ENCODE measurements at places on chromosomes 1 and 21.

GRCh38 chr1:38727684-38728584, 131.6 kb downstream of the RRAGC start:
- DNase-seq: no peak

- no peak for DNase-seq
Observed at GRCh38 chr1:21192284-21192683, 15.6 kb upstream of the EIF4G3 start.

- DNase-seq: no peak
Observed at GRCh38 chr1:84031802-84032327, 32.9 kb upstream of the TTLL7 start.

- no peak for DNase-seq
Observed at GRCh38 chr21:33283203-33283602, 17.0 kb downstream of the IL10RB start.

DNA sequence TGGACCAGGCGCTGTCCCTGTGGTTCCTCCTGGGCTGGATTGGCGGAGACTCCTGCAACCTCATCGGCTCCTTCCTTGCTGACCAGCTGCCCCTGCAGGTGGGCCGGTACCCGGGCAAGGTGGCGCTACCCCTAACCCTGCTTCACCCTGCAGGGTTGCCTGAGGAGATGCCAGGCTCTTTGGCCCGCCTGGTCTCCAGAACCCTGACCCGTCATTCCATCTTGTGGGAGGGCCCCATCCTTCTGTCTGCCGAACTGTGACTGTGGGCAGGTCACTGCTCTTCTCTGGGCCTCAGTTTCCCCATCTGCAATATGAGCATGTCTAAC, 12.5 kb downstream of the SLC66A1 start:
- no peak for DNase-seq

DNA sequence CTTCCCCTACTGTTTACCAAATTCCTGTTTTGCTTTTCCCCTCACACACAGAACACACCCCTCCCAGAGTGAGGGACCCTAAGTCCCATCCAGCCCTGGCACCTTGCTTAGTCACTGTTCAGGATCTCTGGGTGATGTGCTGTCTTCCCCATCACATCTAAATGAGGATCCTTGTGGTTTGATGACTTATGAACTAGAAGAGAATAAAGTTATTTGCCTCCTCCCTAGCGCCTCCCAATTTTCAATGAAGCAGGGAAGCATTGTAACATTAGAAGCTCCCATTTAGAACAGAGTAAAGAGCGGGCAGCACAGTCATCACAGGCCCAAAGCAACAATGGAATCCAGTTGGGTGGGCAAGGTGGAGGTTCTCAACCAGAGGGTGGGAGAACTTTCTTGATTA, 27.0 kb downstream of the DISC1 start:
- DNase-seq: no peak

GRCh38 chr1:25034736-25035522, 104.9 kb upstream of the RUNX3 start:
- DNase-seq: no peak

- no peak for DNase-seq
Observed at GRCh38 chr1:175504875-175505555, 238.4 kb downstream of the TNR start.

- DNase-seq: no peak
Observed at GRCh38 chr1:21212126-21212525, 35.4 kb upstream of the EIF4G3 start.

- no peak for DNase-seq
Observed at GRCh38 chr1:202189001-202189790, 4.4 kb upstream of the LGR6 start.

- DNase-seq: no peak
Observed at GRCh38 chr1:200263203-200263602, 146.6 kb downstream of the ZNF281 start.

- DNase-seq: no peak
Observed at GRCh38 chr21:44267655-44268142, 6.0 kb upstream of the DNMT3L start.

- no peak for DNase-seq
Observed at GRCh38 chr1:162168261-162168660, 98.8 kb downstream of the NOS1AP start.

GRCh38 chr1:211675230-211676105, at the start of gene NEK2:
TSS of gene NEK2 (minus strand) at chr1:211675621. CDS start at chr1:211675479, 142 bp downstream.
- DNase-seq: peak; percentile 98

DNA sequence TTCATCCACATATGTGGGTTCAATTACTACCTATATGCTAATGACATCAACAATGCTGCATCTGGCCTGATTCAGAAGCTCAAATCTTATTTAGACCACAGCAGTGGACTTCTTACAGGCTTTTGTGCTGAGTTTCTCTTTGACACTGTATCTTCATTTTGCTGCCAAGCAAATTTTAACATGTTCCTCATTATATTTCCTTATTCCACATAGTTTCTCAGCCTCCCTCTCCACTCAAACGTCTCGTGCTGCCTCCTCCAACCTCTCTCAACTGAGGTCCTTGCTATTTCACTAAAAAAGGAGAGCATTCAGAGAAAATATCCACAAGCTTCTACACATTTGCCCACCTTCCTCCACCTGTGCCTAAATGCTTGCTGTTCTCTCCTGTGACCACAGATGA, 6.5 kb downstream of the TDRKH start:
- no peak for DNase-seq

DNA sequence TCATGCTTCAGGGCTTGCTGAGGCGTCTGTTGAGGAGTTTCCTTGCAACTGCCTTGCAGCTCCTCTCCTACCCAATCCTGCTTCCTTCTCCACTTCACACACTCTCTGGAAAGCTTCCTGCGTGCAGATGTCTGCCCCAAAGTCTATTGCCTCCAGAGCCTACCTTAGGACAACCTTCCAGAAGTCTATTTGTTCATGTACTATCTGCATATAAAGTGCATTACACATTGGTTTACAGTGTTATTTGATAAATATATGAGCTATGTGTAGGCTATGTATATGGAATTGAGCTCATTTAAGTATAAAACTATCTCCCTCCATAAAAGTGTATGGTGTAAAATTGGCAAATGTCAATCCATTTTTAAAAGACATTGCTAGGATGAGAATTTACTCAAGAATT, 9.8 kb downstream of the PTGFR start:
- DNase-seq: no peak

DNA sequence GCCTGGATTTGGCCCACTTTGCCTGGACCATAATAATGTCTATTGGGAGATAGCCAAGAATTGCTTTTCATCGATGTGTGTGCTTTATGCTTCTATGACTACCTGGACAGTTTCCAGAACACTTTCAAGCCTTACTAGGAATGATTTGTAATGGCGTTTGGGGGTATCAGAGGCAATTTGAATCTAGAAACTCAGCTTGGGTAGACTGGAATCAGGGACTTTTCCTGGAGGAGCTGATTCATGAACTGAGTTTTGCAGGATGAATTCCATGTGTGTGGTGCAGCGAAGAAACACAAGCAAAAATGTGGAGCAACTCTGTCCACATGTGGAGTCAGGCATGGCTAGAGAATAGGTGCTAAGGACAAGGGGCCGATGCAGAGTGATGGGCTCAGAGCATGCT, 11.9 kb upstream of the TMEM61 start:
- DNase-seq: no peak

DNA sequence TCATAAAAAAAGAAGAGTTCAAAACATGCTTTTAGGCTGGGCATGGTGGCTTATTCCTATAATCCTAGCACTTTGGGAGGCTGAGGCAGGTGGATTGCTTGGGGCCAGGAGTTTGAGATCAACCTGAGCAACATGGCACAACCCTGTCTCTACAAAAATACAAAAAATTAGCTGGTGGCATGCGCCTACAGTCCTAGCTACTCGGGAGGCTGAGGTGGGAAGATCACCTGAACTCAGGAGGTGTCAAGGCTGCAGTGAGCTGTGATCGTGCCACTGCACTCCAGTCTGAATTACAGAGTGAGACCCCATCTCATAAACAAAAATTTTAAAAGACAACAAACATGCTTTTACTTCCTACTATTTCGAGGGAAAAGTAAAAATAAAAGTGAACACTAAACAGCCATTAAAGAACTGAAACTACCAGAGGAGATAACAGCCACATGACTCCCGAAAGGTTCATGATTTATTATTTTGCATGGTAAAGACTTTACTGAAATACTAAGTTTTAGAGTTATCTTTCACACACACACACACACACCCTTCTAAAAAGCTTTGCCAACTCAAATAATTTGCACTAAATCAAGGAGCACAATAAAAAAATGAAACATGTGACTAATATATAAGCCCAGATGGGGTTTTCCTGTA, 48.1 kb downstream of the USP1 start:
- DNase-seq: no peak

- peak; percentile 17 for DNase-seq
Observed at GRCh38 chr1:204558467-204558866, 42.3 kb downstream of the MDM4 start.

GRCh38 chr1:25095635-25096200, 136.6 kb downstream of the SYF2 start:
- no peak for DNase-seq

DNA sequence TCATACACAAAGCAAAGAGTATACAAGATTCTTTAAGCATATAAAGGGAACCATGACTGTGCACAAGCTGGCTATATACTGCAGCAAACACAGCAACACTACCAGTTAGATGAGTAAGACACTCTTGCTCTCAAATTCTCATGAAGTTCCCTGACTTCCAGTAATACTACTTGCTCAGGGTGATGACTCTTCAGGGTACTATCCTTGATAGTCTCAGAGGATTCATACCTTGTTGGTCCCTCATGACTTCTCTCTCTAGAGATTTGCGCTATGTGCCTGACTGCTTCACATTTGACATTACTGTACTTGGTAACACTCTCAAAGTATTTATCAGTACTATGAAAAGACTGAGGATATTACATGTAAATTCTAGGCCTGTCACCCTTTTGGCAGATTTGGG, 159.8 kb upstream of the ZRANB2 start:
- DNase-seq: no peak

GRCh38 chr1:1760715-1761114, 17.6 kb downstream of the NADK start:
- no peak for DNase-seq

DNA sequence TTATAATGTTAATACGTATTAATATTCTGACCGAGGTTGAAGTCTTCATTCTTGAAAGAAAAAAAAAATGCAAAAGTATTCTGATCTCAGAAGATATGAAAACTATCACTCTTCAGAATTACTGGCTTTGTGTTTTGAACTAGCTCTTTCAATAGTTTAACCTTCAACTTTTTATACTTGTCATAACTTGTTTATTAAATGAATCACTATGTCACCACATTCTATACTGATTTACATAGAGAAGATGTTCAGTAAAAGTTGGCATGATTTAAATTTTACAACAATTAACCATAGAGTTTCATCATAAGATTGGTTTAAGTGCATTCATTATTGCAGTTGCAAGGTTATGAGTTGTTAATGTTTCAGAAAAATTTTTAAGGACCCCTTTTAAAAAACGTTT, 57.3 kb downstream of the HS2ST1 start:
- no peak for DNase-seq

GRCh38 chr1:7313826-7314225, 457.3 kb upstream of the VAMP3 start:
- DNase-seq: no peak

DNA sequence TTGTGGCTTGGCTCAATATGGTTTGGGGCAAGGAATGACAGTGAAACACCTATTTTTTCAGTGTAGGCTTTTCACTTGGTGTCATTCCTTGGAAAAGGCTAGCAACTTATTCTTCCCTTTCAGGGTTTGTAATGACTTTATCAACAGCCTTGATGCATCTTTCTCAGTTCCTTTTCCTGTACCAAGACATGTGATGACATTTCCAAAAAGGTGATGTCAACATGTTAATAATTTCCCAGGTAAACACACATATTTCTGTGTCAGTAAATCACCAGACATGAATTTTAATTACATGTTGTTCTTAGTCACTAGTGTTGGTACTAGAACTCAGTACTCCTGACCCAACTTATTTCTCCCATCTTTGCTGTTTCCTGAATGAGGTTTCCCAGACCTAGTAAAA, 37.8 kb upstream of the RRP15 start:
- no peak for DNase-seq

GRCh38 chr1:23793018-23793781, 2.3 kb downstream of the LYPLA2 start:
- DNase-seq: no peak

GRCh38 chr1:158045639-158046038, 52.2 kb downstream of the KIRREL1 start:
- DNase-seq: no peak

DNA sequence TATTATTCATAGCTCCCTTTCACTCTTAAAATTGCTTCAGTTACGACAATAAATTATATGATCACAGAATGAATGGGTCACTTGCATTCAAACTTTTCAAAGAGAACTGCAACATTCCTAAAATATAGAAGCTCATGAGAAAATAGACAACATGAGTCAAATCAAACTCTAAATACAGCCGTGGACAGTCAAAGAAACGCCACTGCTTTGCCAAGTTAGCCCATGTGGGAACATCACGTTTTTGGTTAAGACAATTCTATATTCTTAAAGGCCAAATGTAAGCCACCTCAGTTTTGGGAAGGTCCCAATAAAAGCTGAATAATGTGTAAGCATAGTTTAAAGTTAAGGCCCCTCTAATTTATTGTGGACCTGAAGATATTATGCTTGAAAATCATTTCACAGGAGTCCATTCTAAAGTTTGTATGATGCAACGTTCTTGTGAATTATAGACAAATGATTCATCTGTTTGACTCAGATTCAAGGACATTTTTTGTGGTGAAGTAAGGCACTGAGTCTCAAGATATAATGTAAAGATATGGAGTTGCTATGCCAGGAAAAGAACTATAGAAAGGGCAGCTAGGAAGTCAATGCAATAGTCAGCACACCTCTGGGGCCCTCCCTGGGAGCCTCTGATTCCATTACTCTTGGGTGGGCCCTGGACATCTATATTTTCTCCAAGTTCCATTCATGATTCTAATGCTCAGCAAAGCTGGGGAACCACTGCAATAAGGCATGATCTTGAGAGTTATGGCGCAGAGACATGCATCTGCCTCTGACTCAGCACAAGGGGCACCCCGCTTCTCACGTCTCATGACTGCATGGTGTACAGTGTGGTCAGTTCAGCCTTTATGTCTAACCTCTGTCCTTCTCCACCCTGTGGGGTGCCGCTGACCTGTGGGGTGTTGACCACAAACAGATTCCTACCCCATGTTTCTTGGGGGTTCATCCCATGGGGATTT, 33.9 kb downstream of the ETS2 start:
- no peak for DNase-seq

DNA sequence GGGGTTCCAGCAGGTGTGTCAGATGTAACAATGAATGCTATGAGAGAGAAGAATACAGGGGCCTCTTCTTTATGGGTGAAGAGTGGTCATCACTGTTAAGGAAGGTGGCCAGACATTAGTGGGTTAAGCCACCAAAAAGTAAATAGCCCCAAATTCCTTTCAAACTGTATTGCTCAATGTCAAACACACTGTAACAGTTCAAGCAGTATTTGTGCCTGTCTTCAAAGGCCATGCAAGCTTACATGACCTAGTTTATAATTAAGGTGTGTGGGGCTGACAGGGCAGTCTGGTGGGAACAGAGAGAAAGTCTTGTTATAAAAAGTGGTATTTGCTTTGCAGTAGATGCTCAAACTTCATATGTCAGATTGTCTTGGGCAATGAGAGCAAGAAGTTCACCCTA, 18.5 kb downstream of the CHIT1 start:
- no peak for DNase-seq

- no peak for DNase-seq
Observed at GRCh38 chr1:167899253-167899681, 14.7 kb downstream of the ADCY10 start.

GRCh38 chr1:175287377-175287776, 94.8 kb upstream of the KIAA0040 start:
- no peak for DNase-seq
